ENCODE measurements at places on chromosomes 3 and 15.

- no peak for DNase-seq
These were observed 91.9 kb upstream of the PRR23C start for GRCh38 chr3:139136469-139137202.

- DNase-seq = peak; percentile 60
These were observed 74.6 kb upstream of the SPATA12 start for GRCh38 chr3:56985878-56986277.

- peak; percentile 60 for DNase-seq
These were observed 31.3 kb downstream of the SMAD3 start for GRCh38 chr15:67096546-67097294.

DNA sequence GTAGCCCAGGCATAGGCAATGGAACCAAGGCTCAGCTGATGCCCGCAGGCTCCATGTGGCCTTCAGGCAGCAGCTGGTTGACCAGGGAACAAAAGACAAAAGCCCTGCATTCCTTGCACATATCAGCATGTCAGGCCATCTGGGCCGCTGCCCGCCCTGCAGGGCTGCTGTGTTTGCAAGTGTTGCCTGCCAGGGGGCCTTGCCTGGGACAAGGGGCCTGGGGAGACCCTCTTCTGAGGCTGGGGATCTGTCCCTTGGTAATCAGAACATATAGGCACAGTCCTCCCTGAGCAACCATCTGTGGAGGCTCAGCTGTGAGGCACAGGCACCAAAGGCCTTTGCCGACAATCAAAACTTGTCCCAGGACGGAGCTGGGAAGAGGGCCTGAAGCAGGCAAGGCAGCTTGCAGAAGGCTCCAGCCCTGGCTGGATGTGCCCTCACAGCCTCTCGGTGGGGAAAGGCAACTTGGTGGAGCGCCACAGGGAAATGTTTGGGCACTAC, 138.2 kb downstream of the TPRA1 start:
- DNase-seq = no peak

DNA sequence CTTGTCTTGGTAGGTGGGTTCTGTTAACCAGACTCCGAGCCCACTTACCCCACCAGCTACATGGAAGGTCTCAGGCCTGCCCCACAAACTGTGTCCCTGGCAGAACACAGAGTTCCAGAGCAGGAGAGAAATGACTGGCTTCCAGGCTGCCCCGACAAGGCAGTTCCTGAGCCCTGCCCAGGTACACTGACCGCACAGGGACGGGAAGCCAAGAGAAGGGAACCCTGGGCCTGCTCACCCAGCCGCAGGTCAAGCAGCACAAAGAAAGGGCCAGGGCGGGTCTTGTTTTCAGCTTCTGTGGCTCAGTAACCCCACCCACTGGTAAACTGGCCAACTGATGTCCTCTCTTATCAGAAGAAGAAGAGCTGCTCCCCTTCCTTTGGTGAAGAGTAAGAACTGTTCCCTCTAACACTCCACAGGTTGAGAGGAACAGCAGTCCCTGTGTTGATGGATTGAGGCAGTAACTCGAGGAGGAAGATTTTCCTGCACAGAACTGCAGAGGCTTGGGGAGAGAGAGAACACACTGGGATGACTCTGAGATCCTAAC, 68.4 kb downstream of the CRTC3 start:
- peak; percentile 6 for DNase-seq

DNA sequence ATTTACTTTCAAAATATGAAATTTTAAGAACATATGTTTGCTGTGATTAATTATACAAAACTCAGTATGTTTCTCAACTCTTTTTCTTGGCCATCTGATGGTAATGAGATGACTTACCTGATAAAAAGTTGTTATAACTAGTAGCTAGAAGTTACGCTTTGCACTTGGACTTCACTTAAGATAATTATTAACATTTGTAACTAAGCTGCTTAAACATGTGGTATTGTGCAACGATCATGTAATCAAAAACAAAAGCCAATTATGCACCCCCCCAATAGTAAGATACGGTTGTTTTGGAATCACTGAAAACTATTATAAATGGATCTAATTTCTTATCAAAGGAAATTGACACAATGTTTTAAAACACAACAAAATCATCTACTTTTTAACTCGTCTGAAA, 342.9 kb downstream of the CNTN3 start:
- peak; percentile 64 for DNase-seq

- DNase-seq = peak; percentile 55
These were observed 5.5 kb downstream of the TM2D3 start for GRCh38 chr15:101646672-101647071.

DNA sequence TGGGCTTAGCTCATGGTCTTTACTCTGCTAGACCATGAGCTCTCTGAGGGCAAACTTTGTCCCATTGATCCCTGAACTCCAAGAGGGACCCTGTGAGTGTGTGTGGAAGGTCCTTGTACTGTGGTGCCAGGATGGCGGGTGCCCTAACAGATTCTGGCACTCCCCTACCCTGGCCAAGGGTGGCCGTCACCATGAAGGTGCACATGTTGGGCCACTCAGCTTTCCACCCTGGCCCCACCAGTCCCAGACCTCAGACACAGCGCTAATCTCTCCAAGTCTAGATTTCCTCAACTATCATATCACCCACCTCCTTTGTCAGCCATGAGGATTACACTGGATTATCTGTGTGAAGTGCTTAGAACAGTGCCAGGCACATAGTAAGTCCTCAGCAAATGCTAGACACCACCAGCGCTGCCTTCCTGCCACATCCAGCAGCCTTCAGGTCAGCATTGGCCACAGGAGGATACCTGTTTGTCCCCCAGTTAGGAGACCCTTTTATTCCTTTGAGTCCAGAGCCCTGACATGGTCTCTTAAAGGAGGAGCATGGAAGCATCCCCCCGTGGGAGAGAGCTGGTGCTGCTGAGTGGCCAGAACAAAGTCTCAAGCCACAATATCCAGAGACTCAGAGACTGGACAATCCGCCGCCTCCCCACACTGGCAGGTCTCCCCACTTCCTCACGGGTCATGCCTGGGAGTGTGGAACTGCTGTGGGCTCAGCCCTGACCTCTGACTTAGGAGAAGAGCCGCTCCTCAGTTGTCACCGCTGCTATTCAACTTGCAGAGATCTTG, 44.5 kb upstream of the SLCO2A1 start:
- DNase-seq = no peak

DNA sequence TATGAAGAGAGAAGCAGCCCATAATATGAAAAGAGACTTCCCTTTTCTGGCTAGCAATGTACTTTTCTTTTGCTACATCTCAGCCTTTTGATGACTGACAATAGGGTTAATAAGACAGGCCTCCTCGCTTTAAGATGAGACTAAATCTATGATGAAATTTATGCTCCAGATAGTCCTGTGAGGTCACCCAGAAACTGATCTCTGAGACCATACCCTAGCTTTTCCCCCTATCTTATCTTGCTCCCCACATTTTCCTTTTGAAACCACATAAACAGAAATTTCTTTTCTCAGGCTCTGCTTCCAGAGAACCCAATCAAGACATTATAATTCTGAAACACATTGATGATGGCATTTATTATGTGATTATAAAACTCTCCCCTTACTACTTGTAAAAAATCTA, 168.8 kb upstream of the CADM2 start:
- no peak for DNase-seq

- DNase-seq = peak; percentile 80
These were observed 103.1 kb downstream of the LRIG1 start for GRCh38 chr3:66397745-66398144.

- DNase-seq = no peak
These were observed 18.8 kb upstream of the PLXND1 start for GRCh38 chr3:129625072-129625874.

Data from AG10803 (cell line).